ENCODE measurements at places on chromosomes 7 and 10. TPM values are rescaled to one million over a fixed set of nuclear protein-coding genes. Genes with fewer than 3 reads are reported as not detected.

ABCB1 gene
- under 0.01 TPM for total RNA-seq

CRPPA gene
- 2.8 TPM for total RNA-seq

ADIRF gene
- total RNA-seq: 0.49 TPM

LAMB4 gene
- total RNA-seq: 0.10 TPM

CHST15 gene
- 36.4 TPM for total RNA-seq

CYCS gene
- 195 TPM for total RNA-seq

PON1 gene
- not detected for total RNA-seq

PKD2L1 gene
- not detected for total RNA-seq

NPFFR1 gene
- total RNA-seq: not detected

BRI3 gene
- 74.1 TPM for total RNA-seq

CACNA2D1 gene
- total RNA-seq: 7.2 TPM

HOGA1 gene
- 0.78 TPM for total RNA-seq

HOXA4 gene
- 4.3 TPM for total RNA-seq

LEP gene
- not detected for total RNA-seq

NACAD gene
- total RNA-seq: 0.24 TPM

CPA2 gene
- total RNA-seq: not detected

Data from RPMI7951 (cell line).